Right lobe of liver (tissue), 6 donors: ENCODE measurements at places on chromosomes 16 and 17. TPM values are rescaled to one million over a fixed set of nuclear protein-coding genes. Genes with fewer than 3 reads are reported as not detected.
A peak's percentile ranks its signal among the peaks of the same experiment; 100 is the strongest.

IRX6 gene
- total RNA-seq: not detected

HOXB8 gene
- not detected for total RNA-seq

RBFOX1 gene
- total RNA-seq: not detected

PPP1R27 gene
- 0.62 TPM for total RNA-seq

KLHL10 gene
- not detected for total RNA-seq

- no peak for DNase-seq
Measured at GRCh38 chr17:47918006-47918405, 22.0 kb downstream of the SP2 start.

DNA sequence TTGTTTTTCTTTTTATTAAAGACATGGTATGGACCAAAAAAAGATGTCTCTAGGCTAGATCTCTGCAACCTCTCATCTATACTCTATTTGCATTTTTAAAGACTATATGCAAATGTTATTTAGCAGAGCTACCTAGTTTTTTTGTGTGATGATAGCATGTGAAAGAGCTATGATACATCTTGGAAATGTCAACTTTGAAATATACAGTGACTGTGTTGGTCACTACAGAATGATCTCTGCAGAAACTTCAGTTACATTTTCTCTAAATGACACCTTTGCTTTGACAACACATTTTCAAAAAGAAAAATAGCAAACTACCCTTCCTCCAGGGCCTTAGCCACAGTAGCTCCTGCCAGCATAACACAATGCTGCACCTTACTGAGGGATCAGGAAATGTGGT is 86.6 kb downstream of the PRKCB start:
- DNase-seq: no peak

- no peak for DNase-seq
Measured at GRCh38 chr17:34527908-34528470, 51.4 kb upstream of the TMEM132E start.

DNA sequence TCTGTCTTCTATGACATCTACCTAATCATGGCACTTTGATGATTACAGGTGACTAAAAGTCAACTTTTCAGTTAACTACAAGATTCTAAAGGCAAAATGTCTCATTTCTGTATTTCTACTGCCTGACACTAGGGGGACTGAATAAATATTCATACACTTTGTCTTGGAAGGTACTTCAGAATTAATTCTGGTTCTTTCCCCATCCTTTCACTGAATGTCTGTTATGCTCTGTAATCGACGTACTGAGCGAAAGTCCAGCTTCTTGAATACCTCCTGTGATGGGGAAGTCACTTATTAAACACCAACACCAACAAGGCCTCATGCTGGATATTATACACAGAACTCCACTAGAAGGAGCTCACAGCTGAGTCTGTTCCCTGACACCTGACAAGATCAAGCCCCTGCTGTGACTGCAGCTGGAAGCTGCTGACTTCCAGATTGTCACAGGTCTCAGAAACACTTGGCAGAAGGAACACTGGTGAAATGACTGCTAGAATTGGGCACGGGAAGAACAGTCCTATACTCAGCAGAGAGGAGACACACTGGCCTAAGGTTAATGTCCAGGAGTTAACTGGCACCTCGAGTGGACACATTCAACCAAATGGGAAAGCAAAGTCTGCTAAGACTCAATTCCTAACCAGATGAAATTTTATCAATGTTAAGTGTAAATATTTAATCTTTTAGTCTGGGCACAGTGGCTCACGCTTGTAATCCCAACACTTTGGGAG is 31.9 kb downstream of the CMC2 start:
- DNase-seq: peak; percentile 76
